Activated T-cell treated with anti-CD3 and anti-CD28 coated beads for 48 hours (primary cell): ENCODE measurements at places on chromosomes 2 and 18.

- no peak for DNase-seq
These were observed 86.5 kb downstream of the INHBB start for GRCh38 chr2:120432293-120432975.

GRCh38 chr18:77160515-77160914, 27.9 kb upstream of the MBP start:
- no peak for DNase-seq

GRCh38 chr2:183610724-183611123, 486.5 kb downstream of the NUP35 start:
- no peak for DNase-seq

- no peak for DNase-seq
These were observed 13.3 kb downstream of the GAREM2 start for GRCh38 chr2:26185954-26186770.

DNA sequence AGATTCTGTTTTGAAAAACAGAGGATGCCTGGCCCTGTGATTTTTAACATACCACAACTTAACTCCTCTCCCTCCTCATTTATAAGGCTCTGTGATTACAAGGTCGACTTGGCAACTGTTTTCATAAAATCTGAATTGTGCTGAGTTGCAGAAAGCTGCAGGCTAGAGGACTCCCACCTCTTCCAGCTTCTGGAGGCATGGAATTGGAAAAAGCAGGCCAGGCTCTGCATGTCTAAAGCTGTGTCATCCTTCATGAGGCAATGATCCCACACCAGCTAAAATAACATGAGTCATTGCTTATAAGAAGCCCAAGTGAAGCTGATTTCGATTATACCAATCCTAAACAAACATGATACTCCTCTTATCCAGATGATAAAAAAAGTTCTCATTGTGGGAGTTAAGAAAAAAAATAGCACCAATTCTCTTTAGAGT, 11.7 kb downstream of the ARHGAP28 start:
- DNase-seq = no peak

- no peak for DNase-seq
These were observed 107.5 kb upstream of the TEX51 start for GRCh38 chr2:126790987-126791780.

DNA sequence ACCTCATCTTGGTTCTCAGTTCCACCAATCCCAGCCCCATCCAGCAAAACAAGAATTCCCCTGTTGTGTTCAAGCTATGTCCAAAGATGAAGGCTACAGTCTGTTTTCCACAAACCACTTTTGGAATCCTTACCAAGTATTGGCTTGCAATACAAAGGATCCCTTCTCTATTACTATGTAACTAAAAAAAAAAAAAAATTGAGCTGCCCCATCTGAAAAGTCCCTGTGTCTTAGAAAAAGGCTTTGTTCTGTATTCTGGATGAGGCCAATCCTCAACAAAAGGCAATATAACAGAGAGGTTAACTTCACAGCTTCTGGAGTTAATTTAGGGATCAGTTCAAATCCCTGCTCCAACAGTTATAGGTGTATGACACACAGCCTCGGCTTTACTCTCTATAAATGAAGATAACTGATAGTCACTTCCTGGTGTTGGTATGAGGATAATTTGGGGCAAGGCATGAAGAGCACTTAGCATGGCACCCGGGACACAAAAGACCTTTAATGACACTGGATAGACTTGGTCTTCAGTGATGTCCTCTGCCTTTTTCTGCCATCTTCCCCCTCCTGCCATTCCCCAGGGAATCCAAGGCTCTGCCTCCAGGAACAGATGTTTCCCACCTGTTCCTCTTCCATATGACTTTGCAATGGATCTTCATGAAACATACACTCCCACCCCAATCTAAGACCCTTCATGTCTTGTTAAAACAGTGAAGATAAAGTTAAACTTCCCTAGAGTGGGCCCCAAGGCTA, 61.2 kb upstream of the ATL2 start:
- DNase-seq = no peak

DNA sequence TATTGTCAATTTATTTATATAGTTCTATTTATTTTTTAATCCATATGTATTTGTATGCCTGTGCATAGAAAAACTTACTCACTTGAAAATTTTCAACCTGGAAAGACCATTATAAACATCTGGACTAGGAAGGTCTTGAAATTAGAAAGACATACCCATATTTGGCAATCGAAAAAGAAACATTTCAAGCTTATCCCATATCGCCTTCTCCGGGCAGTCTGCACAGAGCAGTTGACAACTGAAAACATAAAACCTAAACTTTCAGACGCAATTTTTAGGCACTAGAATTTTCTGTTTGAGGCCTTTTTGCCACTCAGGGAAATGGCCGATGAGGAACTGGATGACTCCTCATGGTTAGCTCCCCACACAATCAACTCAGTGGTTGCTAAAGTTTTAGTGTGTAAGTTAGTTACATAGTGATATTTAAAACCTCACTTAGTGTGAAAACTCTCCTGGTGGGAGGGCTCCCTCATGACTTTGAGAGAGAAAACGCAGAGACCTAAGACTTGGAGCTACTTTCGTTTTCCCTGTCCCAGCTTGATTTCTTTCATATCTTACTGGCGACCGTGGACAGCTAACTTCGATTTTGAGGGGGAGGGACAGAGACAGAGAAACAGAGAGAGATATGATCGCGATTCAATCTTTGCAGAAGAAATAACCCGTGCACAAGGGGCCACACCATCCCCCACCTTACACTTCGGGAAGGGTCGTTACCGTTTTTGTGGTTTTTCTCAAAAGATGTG, 3.2 kb upstream of the HOXD12 start:
- no peak for DNase-seq

DNA sequence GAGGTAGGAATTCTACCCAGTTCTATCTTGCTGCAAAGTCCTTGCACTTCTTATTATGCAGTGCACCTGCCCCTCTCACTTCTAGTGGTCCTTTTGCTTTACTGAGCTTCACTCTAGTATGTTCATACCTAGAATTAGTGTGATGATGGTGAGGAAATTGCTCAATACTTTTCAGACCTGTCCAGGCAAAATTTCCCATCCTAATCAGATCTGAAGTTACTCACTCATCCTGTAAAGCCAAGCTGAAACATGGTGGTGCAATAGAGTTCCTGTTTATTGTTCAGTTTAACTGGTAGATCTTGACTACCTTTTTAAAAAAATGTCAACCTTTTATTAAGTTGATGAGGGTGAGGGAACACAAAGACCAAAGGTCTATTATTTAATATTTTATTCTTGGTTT, 12.6 kb upstream of the FIGN start:
- no peak for DNase-seq

DNA sequence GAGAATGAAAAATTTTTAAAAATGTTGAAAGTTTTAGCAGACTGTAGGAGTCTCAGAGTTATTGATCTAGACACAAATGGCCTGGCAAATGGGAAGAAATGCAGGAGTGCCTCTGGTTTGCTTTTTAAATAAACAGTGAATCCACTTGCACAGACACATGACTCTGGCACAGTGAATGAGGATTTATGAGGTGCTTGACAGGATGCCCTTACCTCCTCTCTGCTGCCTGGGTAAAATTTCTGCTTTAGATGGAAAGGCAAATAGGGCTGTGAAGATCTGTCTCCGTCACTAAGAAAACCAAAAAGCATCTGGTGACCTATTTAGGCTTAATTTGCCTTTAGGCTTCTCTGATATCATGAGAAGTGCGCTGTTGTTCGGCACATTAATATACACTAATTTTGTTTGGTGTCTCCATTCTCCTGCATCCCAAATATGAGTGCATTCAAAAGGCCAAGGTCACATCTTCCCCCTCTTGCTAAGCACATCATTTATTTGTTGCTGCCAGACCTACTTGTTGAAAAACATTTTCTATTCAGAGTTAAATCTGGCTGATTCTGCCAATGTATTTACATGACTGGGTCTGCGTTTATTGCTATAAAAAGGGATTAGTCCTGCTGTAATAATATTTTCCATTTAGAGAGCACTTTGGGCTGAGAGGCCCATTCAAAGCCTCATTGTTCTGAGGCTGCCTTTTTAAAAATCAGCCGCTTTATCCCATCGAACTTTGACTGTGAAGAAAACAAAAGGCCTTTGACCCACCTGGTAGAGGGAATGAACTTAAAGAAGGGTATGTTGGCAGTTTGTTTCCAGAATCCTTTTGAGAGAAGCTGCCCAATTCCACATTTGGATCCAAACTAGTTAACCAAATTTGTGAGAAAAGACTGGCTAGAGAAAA, 94.9 kb downstream of the RNF152 start:
- DNase-seq = no peak

- no peak for DNase-seq
These were observed 1.8 kb downstream of the CHAC2 start for GRCh38 chr2:53769318-53769945.

DNA sequence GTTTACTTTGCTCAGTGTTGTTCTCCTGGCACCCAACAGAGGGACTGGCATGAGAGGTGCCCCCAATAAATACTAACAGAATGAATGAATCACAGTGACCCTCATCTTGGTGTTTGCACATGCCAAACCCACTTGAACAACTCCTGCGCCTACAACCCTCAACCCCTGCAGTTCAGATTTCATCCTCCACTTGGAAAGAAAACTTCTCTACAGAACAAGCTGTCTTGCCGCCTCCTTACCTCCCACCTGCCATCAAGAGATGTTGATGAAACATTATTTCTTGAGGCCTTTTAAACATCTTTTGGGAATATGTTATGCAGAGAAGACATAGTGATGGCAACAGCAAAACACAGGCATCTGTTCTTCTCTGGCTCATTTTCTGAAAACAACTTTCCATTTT, 216.0 kb upstream of the SH3BP4 start:
- no peak for DNase-seq

- DNase-seq = peak; percentile 6
These were observed at the start of gene AOX1 for GRCh38 chr2:200585730-200586643. AOX1 (plus strand) TSS chr2:200586014; CDS start chr2:200586109, 95 bp downstream.

GRCh38 chr2:179265082-179265510, 464 bp upstream of the SESTD1 start:
- DNase-seq = no peak

DNA sequence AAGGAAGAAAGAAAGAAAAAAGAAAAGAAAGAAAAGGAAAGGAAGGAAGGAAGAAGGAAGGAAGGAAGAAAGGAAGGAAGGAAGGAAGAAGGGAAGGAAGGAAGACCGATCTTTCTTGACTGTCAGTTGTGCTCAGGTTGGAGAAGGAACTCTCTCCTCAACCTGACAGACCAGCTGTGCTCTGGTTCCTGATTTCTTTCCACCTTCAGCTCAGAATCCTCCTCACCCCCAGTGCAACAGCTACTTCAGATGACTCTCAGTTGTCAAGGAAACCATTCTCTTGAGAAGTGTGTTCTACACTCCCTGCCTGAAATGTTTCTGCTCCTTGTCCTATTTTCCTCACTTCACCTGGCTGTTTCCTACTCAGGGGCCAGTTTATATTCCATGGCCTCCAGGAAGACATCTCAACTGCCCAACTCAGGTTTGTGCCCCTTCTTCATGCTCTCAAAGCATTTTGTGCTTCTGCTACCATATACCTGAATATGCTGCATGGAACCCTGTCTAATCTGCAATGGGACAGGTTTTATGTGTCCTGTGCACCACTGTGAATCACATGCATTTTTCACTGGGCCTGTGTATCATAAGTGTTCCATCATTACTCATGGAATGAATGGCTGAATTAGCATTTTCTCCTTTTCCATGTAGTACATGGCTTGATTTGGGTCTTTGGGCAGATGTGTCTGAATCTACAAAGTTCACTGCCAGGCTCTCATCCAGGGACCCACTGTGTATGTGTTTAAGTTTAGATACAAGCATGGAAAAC, 32.8 kb upstream of the DOCK10 start:
- no peak for DNase-seq

GRCh38 chr18:64165906-64166305, 17.0 kb upstream of the LINC00305 start:
- no peak for DNase-seq
